ENCODE measurements at places on chromosomes 4 and X.

- DNase-seq, result no peak
These were observed 149.2 kb downstream of the BCOR start for GRCh38 chrX:39948582-39948981.

DNA sequence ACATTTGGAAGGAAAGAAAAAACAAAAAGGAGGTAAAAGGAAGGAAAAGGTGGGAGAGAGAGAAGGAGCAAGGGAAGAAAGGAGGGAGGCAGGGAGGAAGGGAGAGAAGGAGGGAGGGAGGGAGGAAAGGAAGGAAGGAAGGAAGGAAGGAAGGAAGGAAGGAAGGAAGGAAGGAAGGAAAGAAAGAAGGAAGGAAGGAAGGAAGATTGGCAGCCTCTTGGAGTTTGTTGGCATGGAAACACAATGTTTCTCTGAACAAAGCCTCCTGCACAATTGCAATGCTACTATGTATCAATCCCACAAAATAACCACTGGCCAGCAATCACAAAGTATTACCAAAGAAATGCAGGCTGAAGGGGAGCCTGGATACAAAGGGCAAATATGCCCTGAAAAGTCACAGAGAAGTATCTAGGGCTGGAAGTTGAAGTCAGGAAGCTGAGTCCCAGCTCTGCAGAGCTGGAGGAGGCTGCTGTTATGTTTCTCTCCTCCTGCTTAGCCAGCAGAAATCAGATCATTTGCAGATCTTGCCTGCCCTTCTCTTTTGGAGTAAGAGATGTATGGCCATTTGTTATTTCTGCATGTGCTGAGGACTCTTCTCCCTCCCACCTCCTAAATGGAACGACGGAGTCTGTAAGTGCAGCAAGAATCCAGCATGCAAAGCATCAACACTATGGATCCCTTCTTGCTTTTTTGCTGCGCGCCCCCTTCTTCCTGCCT is 195.9 kb upstream of the LDB2 start:
- DNase-seq, result no peak

GRCh38 chr4:181991369-181992108 is 251.7 kb upstream of the TENM3 start:
- DNase-seq, result no peak

DNA sequence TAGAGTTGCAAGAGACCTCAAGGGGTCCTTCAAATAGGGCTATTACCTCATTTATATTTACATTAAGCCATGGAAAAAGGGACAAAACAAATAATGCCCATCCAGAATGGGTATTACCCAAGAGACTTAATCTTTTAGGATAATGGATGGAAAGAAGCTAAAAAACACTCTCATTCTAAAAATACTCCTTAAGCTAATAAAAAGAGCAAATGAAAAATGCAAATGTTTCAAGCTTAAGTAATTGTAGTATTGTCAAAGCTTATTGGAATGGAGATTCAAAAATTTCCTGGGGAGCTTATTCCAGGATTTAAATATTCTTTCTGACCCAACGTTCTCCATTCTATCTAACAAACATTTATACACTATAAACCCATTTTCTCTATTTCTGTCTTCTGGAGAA is 107.8 kb upstream of the SPIN4 start:
- DNase-seq, result no peak

GRCh38 chr4:10629394-10629793 is 55.2 kb downstream of the CLNK start:
- no peak for DNase-seq

DNA sequence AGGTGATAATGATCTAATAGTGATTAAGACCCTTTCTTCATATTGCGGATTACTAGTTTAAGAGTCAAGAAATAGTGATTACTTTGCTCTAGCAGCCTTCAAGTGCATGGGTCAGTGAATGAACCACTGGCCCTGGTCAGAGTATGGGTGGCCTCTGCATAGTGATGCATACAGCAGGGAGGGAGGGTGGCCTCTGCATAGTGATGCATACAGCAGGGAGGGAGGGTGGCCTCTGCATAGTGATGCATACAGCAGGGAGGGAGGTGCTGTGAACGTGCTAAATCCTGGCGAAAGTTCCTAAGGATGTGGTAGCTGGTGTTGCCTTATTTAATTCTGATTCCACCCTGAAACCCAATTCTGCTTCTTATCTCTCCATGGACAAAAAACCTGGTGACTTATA is 246.7 kb upstream of the ARSJ start:
- DNase-seq, result no peak
